ENCODE measurements at places on chromosomes 11 and 22. TPM values are rescaled to one million over a fixed set of nuclear protein-coding genes. Genes with fewer than 3 reads are reported as not detected.
A peak's percentile ranks its signal among the peaks of the same experiment; 100 is the strongest.

DNA sequence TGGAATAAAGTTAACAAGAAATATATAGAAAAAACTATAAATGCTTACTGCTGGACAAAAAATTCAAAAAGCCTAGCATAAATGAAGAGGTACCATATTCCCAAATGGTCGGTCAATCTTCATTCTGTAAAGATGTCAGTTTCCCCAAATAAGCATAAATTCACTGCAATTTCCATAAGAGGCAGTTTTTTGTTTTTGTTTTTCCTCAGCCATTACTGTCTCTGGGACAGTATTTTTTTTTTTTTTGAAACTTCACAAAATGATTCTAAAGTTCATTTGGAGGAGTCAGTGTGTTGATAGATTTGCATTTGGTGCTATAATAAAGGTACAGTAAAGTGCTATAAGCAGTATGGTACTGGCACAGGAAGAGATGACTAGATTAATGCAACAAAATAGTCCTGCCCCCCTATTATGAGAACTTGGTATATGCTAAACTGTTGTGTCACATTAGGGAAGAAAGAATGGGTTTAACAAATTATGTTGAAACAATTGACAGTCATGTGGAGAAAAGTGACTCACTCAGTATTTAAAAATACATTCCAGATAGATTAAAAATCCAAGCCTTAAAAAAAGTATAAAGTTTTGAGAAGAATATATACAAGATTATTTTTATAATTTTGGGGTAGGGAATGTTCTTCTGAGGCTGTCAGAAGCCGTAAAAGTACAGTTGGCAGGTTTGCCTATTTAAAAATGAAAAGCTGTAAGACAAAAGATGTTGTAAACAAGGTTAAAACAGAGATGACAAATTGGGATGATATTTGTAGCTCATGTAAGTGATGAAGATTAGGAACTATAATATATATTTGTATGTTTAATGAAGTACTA, 2.6 kb upstream of the FTH1 start:
- H3K4me1 ChIP-seq, result peaks cover 49% of the 10 kb centered on the region
- DNase-seq, result no peak
- H3K27me3 ChIP-seq, result no peaks in the 10 kb centered on the region
- H3K4me3 ChIP-seq, result no peak overlapping the region

DNA sequence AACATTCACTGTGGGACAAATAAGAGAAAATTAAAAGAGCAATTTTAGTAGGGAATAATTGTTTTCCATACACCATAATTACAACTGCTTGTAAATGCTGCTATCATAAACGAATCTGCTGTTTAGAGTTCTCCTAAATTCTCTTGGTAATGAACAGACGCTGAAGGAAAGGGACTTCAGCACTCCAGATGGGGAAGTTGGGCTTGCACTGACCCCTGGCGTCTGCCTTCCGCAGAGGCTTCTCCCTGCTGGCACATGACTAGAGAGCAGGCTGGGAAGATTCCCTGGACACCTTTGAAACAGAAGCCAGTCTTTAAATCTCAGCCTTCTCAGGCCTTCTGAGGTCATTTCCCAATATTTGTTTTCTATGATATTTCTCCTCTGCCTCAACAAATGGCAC, 84.1 kb downstream of the NXPE2 start:
- H3K27ac ChIP-seq, result no peak overlapping the region
- peak; percentile 78 for DNase-seq
- H3K4me1 ChIP-seq, result no peaks in the 10 kb centered on the region
- H3K4me3 ChIP-seq, result no peak overlapping the region
- H3K27me3 ChIP-seq, result no peaks in the 10 kb centered on the region

GRCh38 chr11:27914080-27914479, 193.9 kb downstream of the KIF18A start:
- H3K4me3 ChIP-seq, result no peak overlapping the region
- H3K36me3 ChIP-seq, result no peaks in the 10 kb centered on the region

DNA sequence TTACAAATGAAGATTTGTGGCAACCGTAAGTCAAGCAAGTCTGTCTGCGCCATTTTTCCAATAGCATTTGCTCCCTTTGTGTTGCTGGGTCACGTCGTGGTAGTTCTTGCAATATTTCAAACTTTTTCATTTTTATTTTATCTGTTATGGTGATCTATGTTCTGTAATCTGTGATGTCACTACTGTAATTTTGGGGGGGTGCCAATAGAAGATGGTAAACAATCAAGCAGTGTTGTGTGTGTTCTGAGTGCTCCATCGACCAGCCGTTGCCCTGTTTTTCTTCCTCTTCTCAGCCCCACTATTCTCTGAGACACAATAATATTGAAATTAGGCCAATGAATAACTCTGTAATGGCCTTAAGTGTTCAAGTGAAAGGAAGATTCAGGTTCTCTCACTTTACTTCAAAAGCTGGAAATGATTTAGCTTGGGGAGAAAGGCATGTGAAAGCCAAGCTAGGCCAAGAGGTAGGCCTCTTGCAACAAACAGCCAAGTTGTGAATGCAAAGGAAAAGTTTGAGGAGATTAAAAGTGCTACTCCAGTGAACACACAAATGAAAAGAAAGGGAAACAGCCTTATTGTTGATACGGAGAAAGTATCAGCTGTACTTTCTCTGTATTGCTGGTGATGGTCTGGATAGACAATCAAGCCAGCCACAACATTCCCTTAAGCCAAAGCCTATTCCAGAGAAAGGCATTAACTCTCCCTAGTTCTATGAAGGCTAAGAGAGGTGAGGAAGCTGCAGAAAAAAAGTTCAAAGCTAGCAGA, 7.5 kb downstream of the ZC3H12C start:
- H3K4me3 ChIP-seq, result no peak overlapping the region
- no peak for DNase-seq
- no peaks in the 10 kb centered on the region for H3K4me1 ChIP-seq
- H3K27me3 ChIP-seq, result no peaks in the 10 kb centered on the region
- no peaks in the 10 kb centered on the region for H3K36me3 ChIP-seq
- H3K27ac ChIP-seq, result no peak overlapping the region

DNA sequence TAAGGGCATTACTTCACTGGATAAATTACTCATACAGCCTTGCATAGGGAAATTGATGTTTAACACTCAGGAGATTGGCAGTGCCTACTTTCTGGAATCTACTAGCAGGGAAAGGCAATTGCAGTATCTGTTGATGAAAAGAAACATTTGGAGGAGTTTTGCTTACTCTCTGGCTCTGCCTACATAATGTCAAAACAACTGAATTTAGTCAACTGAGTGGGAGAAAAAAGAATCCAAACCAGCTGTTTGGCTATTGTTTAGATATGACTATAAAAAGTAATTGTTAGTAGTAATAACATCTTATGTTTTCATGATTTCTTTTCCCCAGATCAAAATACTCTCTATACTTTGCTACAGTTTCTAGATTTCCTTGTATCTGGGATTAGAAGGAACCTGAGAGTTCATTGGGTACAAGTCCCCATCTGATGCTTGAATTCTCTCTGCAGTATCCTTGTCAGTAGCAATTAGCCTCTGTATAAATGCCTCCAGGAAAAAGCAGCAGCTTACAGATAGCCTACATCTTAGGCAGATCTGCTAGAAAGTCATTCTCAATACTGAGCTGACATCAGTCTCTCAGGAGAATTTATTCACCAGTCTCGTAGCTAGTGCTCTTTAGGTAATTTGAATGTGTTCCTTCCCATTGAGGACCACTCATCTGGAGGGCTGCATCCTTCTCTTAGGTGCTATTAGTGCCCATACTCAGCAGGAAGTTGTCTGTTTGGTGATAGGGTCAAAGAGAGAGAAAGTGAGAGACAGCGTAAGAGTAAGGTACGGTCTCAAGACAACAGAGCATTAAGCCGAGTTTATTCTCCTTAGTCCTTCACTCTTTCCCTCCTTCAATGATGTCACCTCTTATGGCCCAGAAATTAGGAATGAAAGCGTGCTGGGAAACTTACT, 185.9 kb upstream of the CCDC90B start:
- no peak for DNase-seq
- no peak overlapping the region for H3K27ac ChIP-seq
- H3K4me1 ChIP-seq, result no peaks in the 10 kb centered on the region
- H3K27me3 ChIP-seq, result no peaks in the 10 kb centered on the region
- no peaks in the 10 kb centered on the region for H3K36me3 ChIP-seq
- H3K4me3 ChIP-seq, result no peak overlapping the region

DNA sequence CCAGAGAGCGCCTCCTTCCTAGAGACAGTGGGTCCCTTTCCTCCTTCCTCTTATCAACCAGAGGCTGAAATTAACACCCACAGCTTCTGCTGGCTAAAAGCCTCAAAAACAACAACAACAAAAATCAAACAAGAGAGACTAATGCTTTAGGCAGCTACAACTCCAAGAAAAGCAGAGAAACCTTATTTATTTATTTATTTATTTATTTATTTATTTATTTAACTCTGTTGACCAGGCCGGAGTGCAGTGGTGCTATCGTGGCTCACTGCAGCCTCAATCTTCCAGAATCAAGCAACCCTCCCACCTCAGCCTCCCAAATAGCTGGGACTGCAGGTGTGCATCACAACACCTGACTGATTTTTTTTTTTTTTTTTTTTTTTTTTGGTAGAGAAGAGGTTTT, 2.6 kb upstream of the B3GNT6 start:
- H3K27ac ChIP-seq, result no peak overlapping the region
- no peak overlapping the region for H3K4me3 ChIP-seq
- H3K27me3 ChIP-seq, result no peaks in the 10 kb centered on the region
- DNase-seq, result no peak

- H3K36me3 ChIP-seq, result no peaks in the 10 kb centered on the region
- peaks cover 4% of the 10 kb centered on the region for H3K27me3 ChIP-seq
- no peak within 1 kb of the TSS for H3K27ac ChIP-seq
- peak; percentile 28 for DNase-seq
- H3K4me3 ChIP-seq, result peak within 1 kb of the TSS; percentile 40
Observed at GRCh38 chr22:23070418-23071229, at the start of gene GNAZ. TSS of gene GNAZ (plus strand) at chr22:23070519. CDS start at chr22:23095696, 25,177 bp downstream.

DNA sequence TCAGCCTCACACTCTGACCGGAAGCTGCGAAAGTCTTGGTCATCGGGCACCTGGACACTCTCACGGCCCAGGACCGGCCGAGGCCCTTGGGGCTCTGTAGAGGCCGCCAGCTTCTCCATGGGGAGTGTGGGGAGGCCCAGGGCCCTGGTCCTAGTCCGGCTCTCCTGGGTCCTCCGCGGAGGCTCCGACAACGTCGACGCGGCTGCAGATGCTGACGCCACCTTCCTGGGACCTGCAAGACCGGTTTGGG, 12.9 kb downstream of the STARD10 start:
- DNase-seq, result peak; percentile 88
- H3K4me3 ChIP-seq, result peak overlapping the region; percentile 88
- peaks cover 88% of the 10 kb centered on the region for H3K4me1 ChIP-seq
- peak overlapping the region; percentile 88 for H3K27ac ChIP-seq
- peaks cover 31% of the 10 kb centered on the region for H3K36me3 ChIP-seq

- no peaks in the 10 kb centered on the region for H3K4me1 ChIP-seq
- H3K27me3 ChIP-seq, result no peaks in the 10 kb centered on the region
- H3K27ac ChIP-seq, result no peak overlapping the region
- no peak for DNase-seq
- H3K4me3 ChIP-seq, result no peak overlapping the region
- no peaks in the 10 kb centered on the region for H3K36me3 ChIP-seq
Observed at GRCh38 chr22:37253126-37253660, 9.1 kb upstream of the RAC2 start.

- peak; percentile 75 for DNase-seq
- H3K4me1 ChIP-seq, result no peaks in the 10 kb centered on the region
- no peak overlapping the region for H3K4me3 ChIP-seq
- no peaks in the 10 kb centered on the region for H3K36me3 ChIP-seq
Observed at GRCh38 chr11:3824714-3825472, 15.9 kb downstream of the RHOG start.

DNA sequence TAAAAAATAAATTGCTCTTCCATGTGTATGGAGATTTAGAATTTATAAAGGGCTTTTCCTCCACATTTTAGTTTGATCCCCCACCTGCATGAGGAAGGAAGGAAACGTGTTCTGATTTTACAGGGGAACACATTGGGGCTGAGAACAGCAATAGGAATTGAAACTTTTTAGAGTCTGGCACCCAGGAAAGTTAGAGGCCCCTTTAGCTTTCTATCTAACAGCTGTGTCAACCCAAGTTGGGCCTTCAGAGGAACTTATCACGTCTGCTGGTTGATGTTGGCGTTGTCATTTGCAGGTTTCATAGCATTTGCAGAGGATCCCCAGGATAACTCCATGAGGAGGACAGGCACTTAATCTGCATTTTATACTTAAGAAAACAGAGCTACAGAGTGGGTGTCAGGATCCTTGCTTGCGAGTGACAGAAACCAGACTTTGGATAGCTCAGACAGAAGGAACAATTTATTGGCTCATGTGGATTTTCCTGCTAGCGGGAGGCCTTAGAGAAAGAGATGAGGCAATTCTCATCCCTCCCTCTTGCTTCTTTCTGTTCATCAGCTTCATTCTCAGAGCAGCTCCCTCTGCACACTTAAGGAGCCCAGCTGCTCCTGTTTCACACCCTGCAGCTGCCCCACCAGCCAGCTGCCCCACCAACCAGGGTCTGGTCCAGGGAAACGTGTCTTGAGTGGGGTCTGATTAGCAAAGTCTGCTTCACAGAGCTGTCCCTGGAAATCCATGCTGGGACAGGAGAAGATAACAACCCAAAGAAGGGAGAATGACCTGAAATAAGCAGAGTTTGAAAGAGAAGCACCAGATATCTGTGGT, 92.5 kb upstream of the OR4B1 start:
- no peaks in the 10 kb centered on the region for H3K4me1 ChIP-seq
- no peaks in the 10 kb centered on the region for H3K36me3 ChIP-seq
- DNase-seq, result no peak
- H3K27me3 ChIP-seq, result no peaks in the 10 kb centered on the region

DNA sequence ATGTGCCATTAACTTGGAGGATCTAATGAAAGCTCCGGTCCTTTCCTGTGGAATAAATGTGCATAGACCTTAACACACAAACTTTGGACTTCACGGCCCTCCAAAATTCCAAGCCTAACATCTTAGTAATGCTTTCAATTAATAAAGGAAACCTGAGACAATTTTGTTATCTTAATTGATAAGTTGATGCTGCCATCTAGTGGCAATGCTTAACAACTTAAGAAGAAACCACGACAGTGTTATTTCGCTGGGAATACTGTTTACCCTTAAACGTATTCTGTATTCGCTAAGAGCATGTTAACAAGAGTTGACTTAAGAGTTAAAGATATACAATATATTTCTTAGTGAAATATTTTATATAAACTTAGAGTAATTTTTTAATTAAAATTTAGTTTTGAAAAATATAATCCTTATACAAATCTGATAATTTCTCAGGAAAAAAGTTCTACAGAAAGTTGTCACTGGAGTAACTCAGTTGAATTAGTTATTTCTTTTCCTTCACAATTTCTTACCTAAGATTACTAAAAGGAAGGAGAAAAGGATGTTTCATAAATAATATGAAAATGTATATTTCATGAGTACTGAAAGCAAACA, 35.0 kb upstream of the OR9G4 start:
- DNase-seq, result peak; percentile 46
- H3K27me3 ChIP-seq, result no peaks in the 10 kb centered on the region
- no peak overlapping the region for H3K27ac ChIP-seq
- no peaks in the 10 kb centered on the region for H3K4me1 ChIP-seq

GP1BB gene
- 1.0 TPM for total RNA-seq

PHETA2 gene
- total RNA-seq, result 19.7 TPM

CBLIF gene
- not detected for total RNA-seq

OR5B21 gene
- total RNA-seq, result not detected

PRG3 gene
- total RNA-seq, result not detected

DDIAS gene
- total RNA-seq, result 20.1 TPM

All from Caco-2 (cell line).